A172 (cell line): ENCODE measurements at places on chromosomes 13 and 19. TPM values are rescaled to one million over a fixed set of nuclear protein-coding genes. Genes with fewer than 3 reads are reported as not detected.
A peak's percentile ranks its signal among the peaks of the same experiment; 100 is the strongest.

Gene FGF21
- total RNA-seq, result not detected in 2 replicates

Gene ZNF211
- 15.5 and 15.8 TPM in 2 replicates for total RNA-seq

Gene PALM3
- 3.0 and 6.2 TPM in 2 replicates for total RNA-seq

Gene ONECUT3
- not detected in 2 replicates for total RNA-seq

Gene NPAS1
- 0.22 TPM in 1 of 2 replicates, not detected in the other for total RNA-seq

DNA sequence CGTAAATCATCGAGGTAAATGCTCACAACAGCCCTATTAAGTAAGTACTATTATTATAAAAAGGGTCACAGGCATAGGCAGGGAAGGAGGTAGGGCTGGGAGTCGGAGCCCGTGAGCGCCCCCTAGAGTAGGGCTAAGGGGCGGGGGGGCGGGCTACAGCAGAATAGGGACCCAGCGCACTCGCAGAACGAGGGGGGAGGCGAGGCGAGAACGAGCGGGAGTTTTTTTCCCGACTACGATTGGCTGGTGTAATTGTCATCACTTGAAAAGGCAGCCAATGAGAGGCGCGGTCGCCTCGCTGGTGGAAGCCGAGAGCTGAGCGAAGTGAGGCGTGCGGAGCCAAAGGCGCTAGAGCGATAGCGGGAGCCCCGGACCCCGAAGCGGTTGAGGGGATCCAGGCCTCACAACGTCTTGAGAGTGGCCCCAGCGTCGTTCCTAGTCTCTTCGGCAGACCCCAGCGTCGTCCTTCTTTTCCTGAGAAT is 24.2 kb downstream of the KEAP1 start:
- DNase-seq, result peak; percentile 79

DNA sequence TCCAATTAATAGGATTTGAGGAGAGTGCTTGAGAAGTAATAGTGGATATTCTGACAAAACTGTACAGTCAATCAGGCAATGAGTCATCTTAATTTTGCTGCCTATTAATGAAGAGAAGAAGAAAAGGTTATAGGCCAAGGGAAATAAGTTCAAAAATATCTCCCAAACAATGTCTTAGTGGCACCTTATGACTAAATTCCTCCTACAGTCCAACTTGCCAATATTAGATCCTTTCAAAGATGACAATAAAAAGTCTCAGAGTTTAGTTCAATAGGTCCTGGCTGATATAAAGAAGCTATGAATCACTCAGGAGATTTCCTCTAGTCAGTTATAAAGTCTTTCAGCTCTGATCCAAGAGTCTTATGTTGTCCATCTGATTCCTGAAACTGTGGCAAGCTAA is 27.9 kb downstream of the UGGT2 start:
- DNase-seq, result no peak

- DNase-seq, result no peak
These were observed 181.4 kb downstream of the KLF5 start for GRCh38 chr13:73240193-73240592.
